Transverse colon (tissue), 4 donors: ENCODE measurements at places on chromosomes 5 and 9.

DNA sequence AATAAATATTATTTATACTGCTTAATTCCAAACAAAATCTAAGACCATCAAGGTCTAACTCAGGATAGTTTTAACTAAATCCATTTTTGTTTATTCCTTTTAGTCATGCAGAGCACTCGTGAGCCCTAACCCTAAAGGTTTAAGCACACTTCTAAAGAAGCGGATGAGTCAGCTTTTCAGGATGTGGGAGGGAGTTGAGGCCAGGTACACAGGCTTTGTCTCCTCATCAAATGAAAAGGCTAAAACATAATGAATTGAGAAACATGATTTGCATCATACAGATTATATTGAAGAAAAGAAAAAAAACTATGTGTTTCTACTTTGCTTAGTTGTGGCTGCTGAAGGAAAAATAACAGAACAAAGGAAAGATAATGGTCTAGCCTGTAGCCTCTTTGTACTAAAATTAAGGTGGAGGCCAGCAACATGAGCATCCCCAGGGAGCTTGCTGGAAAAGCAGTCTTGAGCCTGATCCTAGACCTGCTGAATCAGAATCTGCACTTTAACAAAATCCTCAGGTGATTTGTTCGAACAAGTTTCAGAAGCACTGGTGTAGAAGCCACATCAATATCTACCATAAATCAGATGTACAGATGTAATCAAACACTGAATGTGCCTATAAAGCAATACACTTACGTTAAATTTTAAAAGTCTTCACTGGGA is 21.1 kb upstream of the ISCA1 start:
- no peak for DNase-seq

GRCh38 chr9:116323012-116323411 is 169.4 kb downstream of the PAPPA start:
- no peak for DNase-seq

DNA sequence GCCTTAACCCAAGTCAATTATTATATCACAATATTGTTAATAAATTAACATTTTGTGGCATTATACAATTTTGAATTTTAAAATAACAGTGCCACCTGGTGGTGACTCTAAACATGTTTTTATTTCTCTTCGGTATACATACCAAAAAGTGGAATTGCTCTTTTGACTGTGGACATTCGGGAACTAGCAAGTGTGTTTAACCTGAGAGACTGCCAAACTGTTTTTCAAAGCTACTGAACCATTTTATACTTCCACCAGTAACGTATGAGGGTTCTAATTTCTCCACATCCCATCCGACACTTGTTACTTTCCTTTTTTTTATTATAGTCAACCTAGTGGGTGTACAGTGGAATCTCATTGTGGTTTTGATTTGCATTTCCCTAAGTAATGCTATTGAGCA is 18.3 kb upstream of the HSDL2 start:
- no peak for DNase-seq

DNA sequence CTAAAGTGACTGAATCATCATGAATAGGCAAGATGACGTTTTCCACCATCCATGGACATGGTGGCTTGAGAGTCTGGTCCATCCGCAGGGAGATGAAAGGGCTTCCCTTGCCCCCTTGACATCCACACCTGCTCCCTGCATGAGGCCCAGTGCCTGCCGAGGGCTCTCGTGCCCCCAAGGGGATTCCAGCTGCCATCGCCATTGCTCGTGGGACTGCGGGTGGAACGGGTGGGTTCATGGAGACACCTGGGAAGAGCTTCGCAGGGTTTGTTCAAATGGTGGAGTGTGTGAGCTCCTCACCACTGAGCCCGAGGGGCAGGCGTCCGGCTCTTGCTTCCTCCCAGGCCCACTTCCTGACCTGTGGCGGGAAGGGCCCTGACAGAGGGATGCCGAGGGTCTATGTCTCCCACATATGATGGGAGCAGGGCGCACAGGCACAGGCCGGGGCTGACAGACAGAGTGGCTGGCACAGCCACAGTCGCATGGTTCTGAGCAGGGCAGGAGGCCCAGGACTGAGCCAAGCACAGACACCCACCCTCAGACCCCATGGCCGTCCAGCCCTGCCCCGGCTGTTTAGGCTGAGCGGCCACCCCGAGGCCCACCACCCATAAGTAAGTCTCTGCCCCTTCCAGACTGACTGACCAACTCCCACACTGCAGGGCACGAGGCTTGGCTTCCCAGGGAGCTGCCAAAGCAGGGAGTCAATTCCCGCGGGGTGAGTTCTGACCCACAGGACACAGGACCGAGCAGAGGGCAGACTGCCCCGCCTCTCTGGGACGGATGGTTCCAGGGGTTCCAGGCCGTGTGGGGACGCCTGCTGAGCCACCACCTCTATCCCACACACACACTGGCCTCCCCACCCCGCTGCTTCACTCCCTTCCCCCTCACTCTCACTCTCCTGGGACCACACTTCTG is 70.0 kb upstream of the PPP1R26 start:
- no peak for DNase-seq

- DNase-seq = no peak
These were observed 6.2 kb downstream of the GNPDA1 start for GRCh38 chr5:142006363-142007236.

- DNase-seq = no peak
These were observed 42.4 kb downstream of the FYB1 start for GRCh38 chr5:39176759-39177630.

GRCh38 chr9:26262421-26263107 is 584.3 kb upstream of the TUSC1 start:
- DNase-seq = no peak

DNA sequence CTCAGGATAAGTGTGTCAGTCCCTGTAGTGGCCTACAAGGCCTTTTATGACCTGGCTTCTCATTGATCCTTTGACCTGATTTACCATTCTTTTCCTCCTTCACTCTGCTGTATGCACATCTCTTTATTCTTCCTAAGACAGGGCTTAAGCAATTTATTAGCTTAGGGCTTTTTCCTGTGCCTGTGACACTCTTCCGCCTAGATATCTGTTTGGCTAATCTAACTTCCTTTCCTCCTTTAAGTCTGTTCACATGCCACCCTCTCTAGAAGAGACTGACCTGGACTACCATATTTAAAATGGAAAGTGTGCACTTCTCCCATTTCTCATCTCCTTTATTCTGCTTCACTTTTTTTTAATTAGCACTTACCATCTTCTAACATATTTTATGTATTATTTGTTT is 29.1 kb downstream of the FOCAD start:
- DNase-seq = no peak

- DNase-seq = no peak
These were observed 173.9 kb downstream of the AOPEP start for GRCh38 chr9:94900222-94901018.

GRCh38 chr5:158874792-158875191 is 224.9 kb downstream of the EBF1 start:
- DNase-seq = no peak

DNA sequence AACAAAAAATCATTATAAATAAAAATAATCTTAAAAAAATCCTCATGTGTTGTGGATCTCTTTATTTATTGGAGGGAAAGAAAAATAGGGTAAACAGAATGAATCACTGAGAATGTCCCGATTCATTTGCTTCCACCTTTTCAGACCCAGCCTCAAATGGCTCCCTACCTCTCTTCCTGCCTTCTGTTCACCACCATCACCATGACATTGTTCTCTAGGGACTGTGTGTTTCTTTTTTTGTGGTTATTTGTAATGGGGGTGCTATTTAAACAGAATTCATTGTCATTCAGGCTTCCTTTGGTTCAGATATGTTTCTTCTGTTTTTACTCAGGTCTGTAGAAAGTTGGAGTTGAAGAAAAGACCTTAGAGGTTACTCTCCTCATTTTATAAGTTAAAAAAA is 198.2 kb downstream of the KIF4B start:
- no peak for DNase-seq

GRCh38 chr5:122896598-122897282 is 51.3 kb downstream of the SNX24 start:
- DNase-seq = no peak

- DNase-seq = no peak
These were observed 368.7 kb upstream of the ZNF608 start for GRCh38 chr5:125115195-125115525.

DNA sequence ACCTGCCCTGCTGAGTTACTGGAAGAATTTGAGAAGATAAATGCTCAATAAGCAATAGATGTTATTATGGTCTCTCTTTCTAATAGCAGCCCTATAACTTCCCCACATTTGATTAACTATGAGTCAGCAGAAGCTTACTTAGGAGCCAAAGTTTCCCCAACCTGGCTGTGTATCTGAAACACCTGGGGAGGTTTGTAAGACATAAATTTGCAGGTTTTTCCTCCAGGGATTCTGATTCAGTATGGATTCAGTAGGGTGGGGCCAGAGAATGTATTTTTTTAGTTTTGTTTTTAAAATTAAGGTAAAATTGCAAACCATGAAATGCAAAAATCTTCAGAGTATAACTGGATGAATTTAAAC is 44.9 kb upstream of the GNPDA1 start:
- DNase-seq = no peak

DNA sequence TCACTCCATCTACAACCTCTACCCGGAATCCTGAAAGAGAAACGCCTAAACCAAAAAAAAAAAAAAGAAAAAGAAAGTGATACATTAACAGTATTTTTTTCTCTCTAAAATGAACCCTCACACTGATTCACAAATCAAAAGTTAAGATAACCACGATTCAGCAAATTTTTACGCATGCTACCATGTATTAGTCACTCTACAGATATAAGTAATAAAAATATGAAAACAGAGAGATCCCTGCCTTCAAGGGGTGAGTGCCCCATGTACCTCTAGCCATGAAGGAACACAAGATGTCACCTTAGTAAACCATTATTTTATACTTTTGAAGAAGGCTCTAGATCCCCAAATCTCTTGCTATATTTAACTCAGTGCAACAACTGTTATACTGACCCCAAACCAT is 33.4 kb downstream of the CEMIP2 start:
- no peak for DNase-seq

- no peak for DNase-seq
These were observed 1584.4 kb downstream of the EFNA5 start for GRCh38 chr5:106086352-106086751.

DNA sequence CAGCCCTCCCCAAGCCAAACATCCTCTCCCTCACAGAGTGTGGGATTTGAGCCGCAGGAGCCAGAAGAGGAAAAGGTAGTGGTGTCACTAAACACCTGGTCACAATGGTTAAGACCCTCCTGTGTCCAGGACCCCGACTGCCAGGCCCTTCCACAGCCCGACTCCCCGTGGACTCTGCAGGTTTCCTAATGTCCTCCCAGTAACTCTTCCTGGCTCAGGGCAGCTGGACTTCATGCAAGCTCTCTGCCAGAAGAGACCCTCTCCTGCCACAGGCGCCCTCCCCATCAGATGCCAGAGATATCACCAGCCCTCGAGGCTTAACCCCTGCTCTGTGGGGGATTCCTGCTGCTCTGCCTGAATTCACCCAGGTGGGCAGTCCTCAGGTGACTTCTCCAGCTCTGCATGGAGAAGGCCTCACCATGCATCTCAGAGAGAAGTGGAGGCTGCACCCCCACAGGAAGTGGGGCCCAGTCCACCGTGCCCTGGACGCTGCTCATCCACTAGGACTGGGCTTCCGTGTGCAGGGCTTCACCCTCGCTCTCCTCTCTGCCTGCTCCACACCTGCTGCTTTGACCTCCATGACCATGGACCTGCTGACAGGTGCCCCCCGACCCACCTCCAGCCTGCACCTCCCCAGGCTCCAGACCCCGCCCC is 111.2 kb downstream of the ADAMTS2 start:
- DNase-seq = no peak

DNA sequence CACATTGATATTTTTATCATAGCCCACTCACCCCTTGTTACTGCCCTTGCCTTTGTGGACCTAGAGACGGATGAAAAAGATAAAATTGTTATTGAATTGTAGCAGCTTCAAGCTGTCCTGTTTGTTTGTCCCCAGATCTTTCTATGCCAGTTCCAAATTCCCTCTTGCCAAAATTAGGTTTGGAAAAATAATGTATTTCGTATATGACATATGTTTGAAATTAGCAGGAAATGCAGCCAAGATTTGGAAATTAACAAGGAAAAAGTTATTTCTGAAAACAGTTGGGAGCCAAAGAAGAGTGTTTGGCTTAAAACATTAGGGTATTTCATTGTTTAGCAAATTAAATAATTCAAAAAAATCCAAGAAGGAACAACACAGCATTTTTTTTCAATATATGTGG is 33.5 kb downstream of the SPATA31D1 start:
- DNase-seq = no peak

- peak; percentile 32 for DNase-seq
These were observed 78.3 kb downstream of the COL27A1 start for GRCh38 chr9:114233491-114234185.
